Activated CD4-positive, alpha-beta T cell treated with anti-CD3 and anti-CD28 coated beads, Interleukin-10, Interleukin-2, amounts not matched to agents 100 ng/mL and 50 ng/mL, durations not matched to agents 16 hours and 8 hours (primary cell): ENCODE measurements at places on chromosomes 6 and 20.

GRCh38 chr20:23058240-23058639 is 8.8 kb upstream of the THBD start:
- DNase-seq, result no peak

- no peak for DNase-seq
Observed at GRCh38 chr6:39217177-39217864, 12.0 kb downstream of the KCNK5 start.

DNA sequence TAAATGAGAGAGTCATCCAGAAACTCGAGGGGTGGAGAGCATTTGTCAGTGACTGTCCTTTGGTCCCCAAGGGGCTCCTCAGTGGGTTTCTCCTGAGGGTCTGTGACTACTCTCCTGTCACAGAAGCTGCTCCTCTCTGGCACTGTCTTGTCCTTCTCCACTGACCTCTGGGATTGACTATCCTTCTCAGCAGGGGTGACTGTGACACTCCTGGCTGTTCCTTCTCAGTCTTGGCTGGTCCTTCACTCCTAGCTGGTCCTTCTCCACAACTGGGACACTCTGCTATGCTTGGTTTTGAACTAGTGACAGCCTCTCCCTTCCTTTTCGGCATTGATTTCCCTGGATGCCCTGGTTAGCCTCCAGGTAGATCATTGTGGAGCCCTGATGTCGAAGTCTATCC is 33.5 kb downstream of the DYNLT1 start:
- no peak for DNase-seq

- DNase-seq, result no peak
Observed at GRCh38 chr6:129008591-129008990, 125.7 kb downstream of the LAMA2 start.

DNA sequence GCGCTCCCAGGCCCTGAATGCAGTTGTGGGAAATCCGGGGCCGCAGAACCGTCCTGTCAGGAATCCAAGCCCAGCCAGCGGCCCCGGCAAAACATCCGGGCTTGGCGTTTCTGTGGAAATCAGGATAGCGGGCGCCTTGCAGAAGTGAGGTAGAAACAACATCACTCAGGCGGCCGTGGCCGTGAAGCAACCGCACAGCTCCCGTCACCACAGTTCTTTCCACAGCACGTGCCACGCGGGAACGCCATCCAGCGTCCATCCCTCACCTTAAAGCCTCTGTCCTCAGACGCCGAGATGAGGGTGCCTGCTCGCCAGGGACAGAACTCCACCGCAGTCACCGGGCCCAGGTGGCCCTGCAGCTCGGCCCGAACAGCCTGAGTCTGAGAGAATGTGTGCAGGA is 34.1 kb downstream of the WDR27 start:
- no peak for DNase-seq

DNA sequence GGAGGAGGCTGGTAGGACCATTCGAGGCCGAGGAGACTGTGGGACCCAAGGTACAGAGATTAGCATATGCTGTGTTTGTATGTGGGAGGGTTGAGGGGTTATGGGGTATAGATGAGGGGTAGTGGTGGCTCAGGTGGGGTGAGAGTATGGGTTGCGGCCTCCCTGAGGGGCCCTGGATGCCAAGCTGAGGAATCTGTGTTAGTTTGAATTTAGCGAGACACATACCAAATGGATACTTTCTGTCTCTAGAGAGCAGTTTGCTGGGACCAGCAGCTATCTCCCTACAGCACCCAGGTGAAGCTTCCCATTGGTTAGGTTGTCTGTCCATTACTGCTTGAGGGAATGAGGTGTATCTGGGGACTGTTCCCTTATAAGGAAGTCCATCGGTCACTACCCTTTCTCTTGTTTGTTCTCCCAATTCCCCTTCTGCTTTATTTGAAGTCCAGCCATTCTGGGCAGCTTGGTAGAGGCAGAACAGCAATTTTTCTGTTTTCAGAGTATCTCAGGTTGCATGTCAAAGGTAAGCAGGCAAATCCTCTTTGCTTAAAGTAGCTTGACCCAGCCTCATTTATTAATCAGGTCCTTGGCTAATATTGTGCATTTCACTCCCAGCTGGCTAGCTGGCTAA is 15.2 kb downstream of the CHMP4B start:
- DNase-seq, result no peak

- DNase-seq, result no peak
Observed at GRCh38 chr6:130432838-130433237, 67.0 kb downstream of the TMEM200A start.
